ENCODE measurements at places on chromosomes 11 and 22.

- DNase-seq = no peak
Observed at GRCh38 chr22:35917651-35918050, 111.0 kb downstream of the RBFOX2 start.

DNA sequence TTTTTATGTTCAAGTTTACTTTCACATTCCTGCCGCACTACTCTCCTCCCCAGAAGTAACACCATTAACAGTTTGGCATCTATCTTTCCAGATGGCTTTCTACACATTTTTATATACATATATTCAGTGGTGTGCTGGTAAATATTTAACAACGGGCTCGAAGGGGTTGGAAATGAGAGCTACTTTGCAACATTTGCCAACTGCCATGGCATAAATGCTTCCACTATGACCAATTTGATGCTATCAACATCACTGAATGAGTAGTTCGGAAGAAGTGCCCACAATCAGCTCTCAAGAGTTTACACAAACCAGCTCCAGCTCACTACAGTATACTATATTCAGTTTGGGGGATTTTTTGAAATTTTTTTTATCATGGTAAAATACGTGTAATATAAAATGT, 55.2 kb downstream of the RELT start:
- DNase-seq = no peak

- DNase-seq = no peak
Observed at GRCh38 chr11:66745356-66746235, 16.6 kb upstream of the SPTBN2 start.

GRCh38 chr11:121449626-121450025, 2.5 kb upstream of the SORL1 start:
- no peak for DNase-seq

DNA sequence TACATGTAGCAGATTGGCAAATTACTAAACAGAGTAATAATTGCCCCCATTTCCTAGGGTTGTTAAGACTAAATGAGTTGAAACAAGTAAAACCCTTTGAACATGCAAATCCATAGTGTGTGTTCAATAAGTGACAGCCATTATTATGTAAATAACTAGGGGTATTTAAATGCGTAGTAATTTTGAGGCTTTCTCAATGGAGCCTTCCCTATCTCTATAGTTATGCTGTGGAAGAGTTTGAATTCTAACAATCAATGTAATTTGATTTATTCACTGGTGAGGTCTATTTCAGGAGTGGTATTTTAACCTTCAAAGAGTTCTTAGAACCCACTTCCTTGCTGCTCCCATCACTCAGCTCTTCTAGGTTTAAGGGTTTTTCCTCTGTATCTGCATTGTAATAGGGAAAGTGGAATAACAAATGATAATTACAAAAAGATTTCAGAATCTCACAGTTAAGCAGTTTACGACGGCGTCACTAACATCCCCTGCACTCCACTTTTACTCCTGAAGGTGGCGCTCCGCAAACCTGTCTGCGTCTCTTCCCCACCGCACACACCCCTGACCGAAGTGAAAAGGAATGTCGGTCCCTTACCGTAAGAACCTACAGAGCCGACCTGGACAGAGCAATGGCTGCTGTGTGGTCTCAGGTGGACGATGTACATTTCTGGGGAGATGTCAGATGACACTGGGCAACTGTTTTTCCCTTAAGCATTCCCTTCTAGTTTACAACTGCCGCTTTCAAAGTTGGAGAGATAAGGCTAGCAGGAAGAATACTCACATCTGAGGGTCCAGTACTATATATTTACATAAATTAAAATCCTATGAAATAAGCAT, 80.8 kb downstream of the ZC3H12C start:
- DNase-seq = peak; percentile 13

- no peak for DNase-seq
Observed at GRCh38 chr11:118215262-118215661, 9.5 kb downstream of the JAML start.

DNA sequence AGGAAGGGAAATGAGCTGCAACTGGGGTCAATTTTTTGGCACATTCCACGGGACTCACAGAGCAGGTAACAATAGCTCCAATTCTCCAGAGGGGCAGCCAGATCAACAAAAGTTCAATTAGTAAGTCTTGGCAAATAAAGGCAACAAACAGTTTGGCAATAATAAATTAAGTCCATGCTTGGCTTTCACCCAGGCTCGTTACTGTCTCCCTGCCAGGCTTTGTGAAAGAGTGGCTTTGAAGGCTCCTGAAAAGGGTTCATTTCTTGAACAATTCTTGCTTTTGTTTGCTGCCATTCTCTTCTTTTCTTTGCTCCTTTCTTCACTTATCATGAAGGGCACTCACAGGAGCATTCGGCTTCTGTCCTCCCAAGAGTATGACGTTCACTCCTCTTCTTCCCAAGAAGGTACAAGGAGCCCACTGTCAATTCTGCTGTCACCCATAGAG, 123.3 kb downstream of the APIP start:
- no peak for DNase-seq

- DNase-seq = no peak
Observed at GRCh38 chr22:22400099-22400498, 108.4 kb downstream of the ZNF280B start.

DNA sequence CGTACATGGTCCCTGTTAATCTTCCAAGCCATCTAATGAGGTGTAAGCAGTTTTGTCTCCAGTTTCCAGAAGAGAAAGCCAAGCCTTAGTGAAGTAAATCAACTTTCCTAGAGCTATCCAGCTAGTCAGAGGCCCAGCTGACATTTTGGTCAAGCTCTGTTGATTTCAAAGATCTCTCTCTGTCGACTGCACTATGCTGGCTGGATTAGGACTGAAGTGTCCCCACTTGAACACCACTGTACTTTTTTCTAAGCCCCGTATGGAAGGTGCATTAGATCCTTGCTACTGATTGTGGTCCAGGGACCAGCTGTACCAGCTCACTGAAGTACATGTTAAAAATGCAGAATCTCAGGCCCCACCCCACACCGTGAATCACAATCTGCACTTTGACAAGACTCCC, 176.5 kb upstream of the NAV2 start:
- no peak for DNase-seq

DNA sequence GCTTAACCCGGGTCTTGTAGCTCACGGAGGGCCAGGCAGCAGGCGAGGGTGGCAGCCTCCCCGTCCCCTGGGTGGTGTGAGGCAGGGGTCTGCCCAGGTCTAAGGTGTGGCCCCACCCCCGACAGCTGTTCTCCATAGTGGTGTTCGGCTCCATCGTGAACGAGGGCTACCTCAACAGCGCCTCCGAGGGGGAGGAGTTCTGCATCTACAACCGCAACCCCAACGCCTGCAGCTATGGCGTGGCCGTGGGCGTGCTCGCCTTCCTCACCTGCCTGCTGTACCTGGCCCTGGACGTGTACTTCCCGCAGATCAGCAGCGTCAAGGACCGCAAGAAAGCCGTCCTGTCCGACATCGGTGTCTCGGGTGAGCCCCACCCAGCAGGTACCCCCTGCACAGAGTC, 24.4 kb downstream of the SYNGR1 start:
- no peak for DNase-seq

DNA sequence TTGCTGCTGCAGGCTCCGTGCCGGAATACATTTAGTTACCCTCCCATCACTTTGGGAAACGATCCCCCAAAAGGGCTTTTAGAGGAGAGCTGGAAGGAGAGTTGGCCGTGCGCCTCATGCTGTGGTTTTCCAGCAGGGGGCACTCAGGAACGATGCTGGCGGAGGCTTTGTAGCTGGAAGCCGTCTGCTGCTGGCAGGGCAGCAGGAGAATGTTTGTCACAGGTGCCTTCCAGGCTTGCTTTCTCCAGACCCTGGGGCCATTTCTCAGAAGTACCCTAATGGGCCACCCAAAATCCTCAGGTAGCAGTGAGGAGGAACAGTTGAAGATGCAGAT, 30.0 kb upstream of the CABP7 start:
- DNase-seq = no peak

DNA sequence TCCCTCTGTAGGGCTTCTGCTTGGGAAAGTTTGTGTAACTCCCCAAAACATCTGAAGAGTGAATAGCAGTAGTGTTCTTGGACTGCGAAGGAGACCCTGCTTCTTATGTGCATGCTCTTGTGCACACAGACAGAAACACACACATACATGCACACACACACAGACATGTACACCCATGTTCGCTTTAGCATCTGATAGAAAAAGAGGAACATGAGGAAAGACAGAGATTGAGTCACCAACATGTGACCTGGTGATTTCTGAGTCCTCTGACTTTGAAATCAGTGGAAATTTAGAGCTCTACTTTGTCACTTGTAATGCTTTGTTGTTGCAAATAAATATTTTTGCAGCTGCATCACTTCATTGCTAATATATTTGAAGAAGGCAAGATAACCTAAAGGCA, 23.8 kb downstream of the CD44 start:
- DNase-seq = no peak

GRCh38 chr11:103716363-103716762, 320.1 kb upstream of the DDI1 start:
- DNase-seq = no peak

- no peak for DNase-seq
Observed at GRCh38 chr11:24497831-24498230, 978 bp downstream of the LUZP2 start.

DNA sequence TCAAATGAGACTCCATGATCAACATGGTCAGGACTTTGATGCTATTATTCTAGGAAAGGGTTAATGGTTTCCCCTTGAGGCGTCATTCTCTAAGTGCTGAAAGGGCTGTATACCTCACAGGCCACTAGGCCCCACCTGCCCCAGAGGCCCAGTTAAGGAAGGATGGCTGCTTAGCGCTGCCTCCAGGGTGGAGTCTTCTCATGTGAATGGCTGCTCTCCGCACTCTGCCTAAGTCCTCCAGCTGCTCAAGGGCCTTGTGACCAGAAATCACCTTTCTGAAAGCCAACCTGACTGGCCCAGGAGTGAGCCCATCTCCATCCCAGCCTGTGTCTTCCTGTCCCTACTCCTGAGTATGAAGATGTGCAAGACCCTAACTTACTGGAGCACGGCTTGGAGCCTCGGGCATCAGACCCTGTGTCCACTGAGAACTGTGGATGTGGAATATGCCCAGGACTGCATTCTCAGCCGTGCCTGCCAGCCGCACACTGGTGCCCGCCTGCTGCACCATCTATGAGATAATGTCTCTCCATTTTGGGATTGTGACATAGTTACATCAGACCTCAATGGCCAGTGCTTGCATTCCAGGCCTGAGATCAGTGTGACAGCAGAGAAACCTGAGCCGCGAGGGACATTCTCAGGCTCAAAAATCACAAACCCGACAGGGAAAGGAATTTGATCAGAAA, 51.0 kb downstream of the SNX19 start:
- no peak for DNase-seq

DNA sequence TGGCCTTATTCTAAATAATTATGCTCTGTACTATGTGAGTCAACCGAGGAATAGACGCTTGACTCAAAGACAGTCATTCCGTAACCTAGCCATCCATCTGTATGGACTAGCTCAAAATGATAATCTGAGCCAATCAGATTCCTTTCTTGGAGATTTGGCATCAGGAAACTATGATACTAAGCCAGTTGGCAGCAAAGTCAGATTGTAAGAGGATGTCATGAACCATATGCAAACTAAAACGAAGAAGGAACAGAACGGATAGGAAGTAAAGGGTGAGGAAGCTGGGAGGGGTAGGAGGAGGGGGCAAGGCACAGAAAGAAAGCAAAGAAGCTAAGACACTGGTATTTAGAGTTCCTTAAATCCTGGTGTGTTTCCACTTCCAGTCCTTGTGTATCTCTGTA, 10.7 kb upstream of the SESN3 start:
- DNase-seq = no peak

DNA sequence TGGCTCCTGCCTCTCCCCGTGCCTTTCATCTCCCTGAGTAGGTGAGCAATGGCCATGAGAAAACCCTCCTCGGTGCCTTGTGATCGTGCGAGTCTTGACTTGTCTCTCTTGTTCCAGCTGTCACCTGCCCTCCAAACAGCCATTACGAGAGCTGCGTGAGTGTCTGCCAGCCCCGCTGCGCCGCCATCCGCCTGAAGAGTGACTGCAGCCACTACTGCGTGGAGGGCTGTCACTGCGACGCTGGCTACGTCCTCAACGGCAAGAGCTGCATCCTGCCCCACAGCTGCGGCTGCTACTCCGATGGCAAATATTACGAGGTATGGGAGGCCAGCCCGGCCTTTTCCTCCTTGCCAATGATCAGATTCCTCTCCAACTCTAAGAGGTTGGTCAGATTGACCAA, 51.7 kb downstream of the TECTA start:
- no peak for DNase-seq

DNA sequence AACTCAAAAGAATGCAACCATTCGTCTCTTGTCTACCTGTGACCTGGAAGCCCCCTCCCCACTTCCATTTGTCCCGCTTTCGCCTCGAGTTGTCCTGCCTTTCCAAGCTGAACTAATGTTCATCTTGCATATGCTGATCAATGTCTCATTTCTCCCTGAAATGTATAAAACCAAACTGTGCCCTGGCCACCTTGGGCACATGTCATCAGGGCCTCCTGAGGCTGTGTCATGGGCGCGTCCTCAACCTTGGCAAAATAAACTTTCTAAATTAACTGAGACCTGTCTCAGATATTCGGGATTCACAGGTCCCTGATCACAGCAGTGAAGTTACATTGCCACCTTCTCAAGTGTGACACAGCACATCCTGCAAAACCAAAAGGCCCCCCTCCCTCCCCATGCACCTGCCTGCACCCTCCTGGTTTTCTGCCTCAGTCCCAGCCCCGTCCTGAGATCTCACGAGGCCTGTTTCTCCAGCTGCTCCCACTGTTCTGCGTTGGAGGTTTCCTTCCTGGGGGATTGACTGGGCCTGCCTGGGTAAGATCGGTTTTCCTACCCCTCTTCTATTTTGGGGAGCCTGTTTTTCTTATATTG, 1328.7 kb downstream of the TBC1D22A start:
- no peak for DNase-seq

GRCh38 chr11:58647141-58647699, 24.8 kb downstream of the CNTF start:
- no peak for DNase-seq

GRCh38 chr11:131609337-131609736, 238.9 kb downstream of the NTM start:
- no peak for DNase-seq

DNA sequence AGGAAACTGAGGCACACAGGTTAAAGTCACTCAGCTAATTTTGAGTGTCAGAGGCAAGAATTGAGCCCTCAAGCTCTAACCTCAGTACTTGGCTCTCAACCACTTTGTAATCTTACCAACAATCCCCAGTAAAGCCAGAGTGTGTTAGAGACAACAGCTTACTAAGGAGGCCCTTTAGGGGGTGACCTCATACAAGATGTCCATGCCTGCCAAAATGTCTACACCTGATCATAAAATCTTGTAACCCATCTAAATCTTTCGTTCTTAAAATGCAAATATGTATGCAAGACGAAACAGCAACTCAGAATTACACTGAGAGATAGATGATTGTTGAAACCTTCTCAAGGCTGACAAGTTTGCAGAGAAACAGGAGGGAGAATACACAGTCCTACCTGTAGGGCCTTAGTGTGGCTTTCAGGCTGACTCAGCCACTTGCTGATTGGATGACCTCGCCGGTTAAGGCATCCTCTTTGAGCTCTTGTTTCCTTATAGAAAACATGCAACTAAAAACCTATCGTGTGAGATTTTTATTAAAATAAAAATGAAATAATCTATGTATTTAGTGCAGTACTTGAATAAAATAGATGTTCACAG, 143.2 kb downstream of the OPCML start:
- DNase-seq = no peak

Measured in activated naive CD8-positive, alpha-beta T cell treated with anti-CD3 and anti-CD28 coated beads, Interleukin-2, amount 50 U/mL, for 16 hours (primary cell).